Keratinocyte (primary cell): ENCODE measurements at places on chromosomes 4 and X. TPM values are rescaled to one million over a fixed set of nuclear protein-coding genes. Genes with fewer than 3 reads are reported as not detected.

Gene TRIM2
- polyA plus RNA-seq, result 9.0 to 12.2 TPM (median 10.6 TPM) in 3 replicates

GRCh38 chrX:123525123-123525725 lies 207.6 kb downstream of the THOC2 start:
- no peak for DNase-seq

- no peak for DNase-seq
These were observed 235.7 kb downstream of the NKX6-1 start for GRCh38 chr4:84263415-84263814.

GRCh38 chrX:136080766-136081165 lies 66.6 kb upstream of the FHL1 start:
- DNase-seq, result no peak

Gene NSG1
- 49.3 to 68.6 TPM (median 62.0 TPM) in 3 replicates for polyA plus RNA-seq

GRCh38 chr4:76687746-76688448 lies 210.0 kb downstream of the SOWAHB start:
- DNase-seq, result no peak

Gene STS
- 2.7 to 2.9 TPM (median 2.7 TPM) in 3 replicates for polyA plus RNA-seq

- DNase-seq, result peak; percentile 40
These were observed 7.6 kb upstream of the CXCL5 start for GRCh38 chr4:74006009-74006476.

DNA sequence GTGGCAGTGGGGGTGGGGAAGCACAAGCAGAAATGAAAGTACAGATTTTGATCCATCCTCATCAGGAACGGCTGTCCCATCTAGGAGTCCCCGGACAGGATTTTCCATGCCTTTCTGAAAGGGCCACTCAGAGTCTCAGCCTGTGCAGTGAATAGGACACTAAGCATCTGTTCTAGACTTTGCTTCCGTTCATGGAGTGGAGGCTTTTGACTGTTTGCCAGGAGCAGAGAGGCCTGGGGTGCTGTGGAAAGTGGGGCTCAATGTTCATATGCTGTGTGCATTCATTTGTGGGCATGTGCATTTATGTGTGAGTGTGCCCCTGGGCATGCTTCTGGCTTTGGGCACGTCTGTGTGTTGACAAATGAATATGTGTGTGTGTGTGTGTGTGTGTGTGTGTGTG lies 25.6 kb upstream of the MAMLD1 start:
- DNase-seq, result no peak

Gene ADRA2C
- polyA plus RNA-seq, result 0.05 to 0.33 TPM (median 0.10 TPM) in 3 replicates

Gene KCND1
- 0.20 to 0.30 TPM (median 0.25 TPM) in 3 replicates for polyA plus RNA-seq

Gene SSX2B
- polyA plus RNA-seq, result not detected in 3 replicates

DNA sequence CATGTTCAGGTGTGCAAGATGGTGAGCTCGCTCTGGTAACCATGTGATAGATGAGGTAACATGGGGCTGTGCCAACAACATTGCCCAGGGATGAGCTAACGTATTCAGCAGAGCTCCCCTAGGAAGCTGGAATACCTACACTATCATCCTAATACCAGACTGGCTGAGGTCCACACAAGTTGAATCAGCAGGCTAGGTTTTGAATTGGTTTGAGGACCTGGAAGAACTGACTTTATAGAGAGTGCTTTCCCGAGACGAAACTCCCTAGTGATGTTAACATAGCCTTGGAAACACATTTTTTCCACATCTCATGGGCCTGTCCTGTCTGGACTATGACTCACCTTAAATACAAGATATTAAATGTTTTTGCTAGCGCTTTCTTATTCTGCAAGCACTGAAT lies 56.7 kb downstream of the IGFBP7 start:
- DNase-seq, result peak; percentile 58

- DNase-seq, result no peak
These were observed 182.4 kb upstream of the MBNL3 start for GRCh38 chrX:132671229-132671641.

Gene PNMA5
- not detected in 3 replicates for polyA plus RNA-seq

- no peak for DNase-seq
These were observed 60.9 kb upstream of the MXD4 start for GRCh38 chr4:2322841-2323240.

Gene RPL39
- 2,139 to 2,988 TPM (median 2,842 TPM) in 3 replicates for polyA plus RNA-seq

DNA sequence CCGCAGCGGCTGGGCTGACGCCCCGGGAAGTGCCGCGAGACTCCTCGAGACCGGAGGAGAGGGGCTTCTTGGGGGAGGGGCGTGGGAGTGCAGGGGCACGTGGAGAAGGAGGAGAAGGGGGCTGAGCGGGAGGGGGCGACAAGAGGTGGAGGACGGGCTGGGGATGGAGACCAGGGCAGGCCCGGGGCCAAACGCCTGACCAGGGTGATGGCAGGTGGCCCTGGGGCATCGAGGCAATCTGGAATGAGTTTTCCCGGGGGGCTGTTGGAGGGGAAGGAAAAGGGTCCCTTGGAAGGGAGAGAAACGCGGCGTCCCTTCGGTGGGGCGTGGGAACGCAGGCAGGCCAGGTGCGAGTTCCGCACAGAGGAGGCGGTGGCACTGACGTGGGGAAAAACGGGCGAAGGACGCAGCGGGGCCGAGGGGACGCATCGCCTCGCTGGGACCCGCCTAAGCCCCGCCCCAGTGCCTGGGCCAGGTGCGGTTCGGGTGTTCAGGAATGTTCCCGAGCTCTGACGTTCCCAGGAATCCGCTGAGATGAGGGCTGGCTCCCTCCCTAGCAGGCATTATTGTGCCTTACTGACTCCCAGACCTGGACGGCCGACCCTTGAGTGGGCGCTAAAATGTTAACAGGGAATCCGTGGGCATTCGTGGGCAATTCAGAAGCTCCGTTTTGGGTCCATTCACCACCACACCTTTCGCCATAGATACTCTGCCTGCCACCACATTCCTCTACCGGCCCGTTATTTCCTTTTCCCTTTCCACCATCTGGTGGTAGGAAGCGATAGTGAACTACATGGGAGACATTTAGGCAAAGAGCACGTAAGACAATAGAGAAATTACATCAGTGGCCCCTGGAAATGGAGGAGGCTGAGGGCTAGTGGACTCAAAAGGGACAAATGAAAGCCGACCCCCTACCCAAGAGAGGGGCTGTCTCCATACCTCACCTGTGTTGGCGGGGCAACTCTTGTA lies 795 bp upstream of the SH3KBP1 start:
- DNase-seq, result no peak

Gene LUZP4
- not detected in 3 replicates for polyA plus RNA-seq

GRCh38 chr4:70815370-70815769 lies 24.3 kb downstream of the GRSF1 start:
- DNase-seq, result no peak

DNA sequence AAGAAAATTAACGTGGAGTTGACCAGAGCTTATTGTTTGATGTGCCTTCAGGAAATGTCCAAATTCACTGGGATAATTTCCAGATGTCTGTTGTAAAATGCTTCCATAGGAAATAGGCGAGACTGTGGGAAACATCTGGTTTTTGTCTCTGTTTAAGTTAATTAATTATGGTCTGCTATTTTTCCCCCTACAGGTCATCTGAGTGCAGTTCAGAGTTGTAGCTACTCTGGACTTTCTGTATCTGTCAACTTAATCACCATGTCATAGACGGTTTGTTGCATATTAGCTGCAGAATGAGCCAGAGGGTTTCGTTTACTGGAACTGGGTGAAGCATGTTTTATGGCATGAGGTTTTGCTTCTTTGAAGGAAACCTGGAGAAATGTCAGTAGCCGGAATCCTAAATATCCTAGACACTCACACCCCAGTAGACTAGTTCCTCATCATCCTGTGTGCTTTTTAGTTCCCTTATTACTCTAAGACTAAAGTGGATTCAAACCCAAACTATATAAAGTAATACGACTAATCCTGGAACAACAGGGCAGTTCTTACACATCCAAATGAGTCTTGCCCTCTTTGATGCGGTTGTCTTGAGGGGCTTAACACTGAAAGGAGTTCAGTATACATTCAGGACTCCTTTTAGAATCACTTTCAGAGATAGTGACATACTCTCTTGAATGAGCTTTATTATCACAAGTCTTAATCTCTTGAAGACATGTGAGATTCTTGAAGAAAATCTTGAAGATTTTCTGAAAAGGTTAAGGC lies 62.5 kb downstream of the PPEF1 start:
- no peak for DNase-seq

GRCh38 chr4:138182838-138183426 lies 59.2 kb downstream of the SLC7A11 start:
- no peak for DNase-seq

- no peak for DNase-seq
These were observed 1.7 kb downstream of the ATP8A1 start for GRCh38 chr4:42655269-42655637.

DNA sequence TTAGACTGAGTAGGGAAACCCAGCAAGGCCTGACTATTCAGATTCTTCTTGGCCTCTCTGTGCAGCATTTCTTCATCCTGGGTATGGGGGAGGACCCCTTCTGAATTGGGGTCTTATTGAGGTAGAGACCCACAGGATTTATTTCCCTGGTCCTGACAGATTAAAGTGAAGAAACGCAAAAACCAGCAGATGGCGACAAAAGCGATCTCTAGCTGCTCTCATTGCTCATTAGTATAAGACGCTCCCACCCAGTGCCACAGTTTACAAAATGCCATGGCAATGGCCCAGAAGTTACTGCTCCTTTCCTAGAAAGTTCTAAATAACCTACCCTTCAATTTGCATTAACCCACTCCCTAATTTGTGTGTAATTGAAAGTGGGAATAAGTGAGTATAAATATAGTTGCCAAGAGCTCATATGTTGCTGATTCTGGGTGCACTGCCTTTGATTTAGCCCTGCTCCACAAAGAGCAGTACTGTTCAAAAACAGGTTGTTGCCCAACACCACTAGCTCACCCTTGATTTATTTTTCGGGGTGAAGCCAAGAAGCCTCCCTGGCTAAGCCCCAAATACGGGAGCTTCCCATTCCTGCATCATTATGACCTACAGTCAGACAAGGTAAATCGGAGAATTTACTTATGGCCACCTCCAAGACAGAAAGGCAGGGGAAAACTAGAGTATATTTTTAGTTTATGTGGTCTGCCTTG lies 3.7 kb upstream of the BEX4 start:
- no peak for DNase-seq

Gene CLCN4
- polyA plus RNA-seq, result 0.24 to 0.64 TPM (median 0.31 TPM) in 3 replicates

DNA sequence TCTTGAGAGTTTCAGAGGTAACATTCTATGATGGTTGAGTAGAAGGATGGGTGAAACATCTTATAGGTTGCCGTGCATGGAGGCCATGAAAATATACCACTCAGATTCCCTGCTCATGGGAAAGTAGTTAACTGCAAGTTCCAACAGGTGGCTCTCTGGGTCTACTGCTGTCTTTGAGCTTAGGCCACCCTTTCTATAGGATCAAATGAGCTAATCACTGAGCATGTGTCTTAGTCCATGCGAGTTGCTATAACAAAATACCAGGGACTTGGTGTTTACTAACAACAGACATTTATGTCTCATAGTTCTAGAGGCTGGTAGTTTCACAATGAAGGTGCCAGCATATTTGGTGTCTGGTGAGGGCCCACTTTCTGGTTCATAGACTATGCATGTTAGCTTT lies 144.8 kb upstream of the UNC5C start:
- DNase-seq, result no peak

- no peak for DNase-seq
These were observed 1133.9 kb downstream of the SH3BGRL start for GRCh38 chrX:82335772-82336171.

Gene EDNRA
- 5.5 to 7.8 TPM (median 6.1 TPM) in 3 replicates for polyA plus RNA-seq

- DNase-seq, result no peak
These were observed 50.2 kb downstream of the ZNF827 start for GRCh38 chr4:145888393-145888792.

Gene REELD1
- polyA plus RNA-seq, result 0.06 TPM in 1 of 3 replicates, not detected in the others

- no peak for DNase-seq
These were observed 43.9 kb downstream of the MBNL3 start for GRCh38 chrX:132444936-132445335.

DNA sequence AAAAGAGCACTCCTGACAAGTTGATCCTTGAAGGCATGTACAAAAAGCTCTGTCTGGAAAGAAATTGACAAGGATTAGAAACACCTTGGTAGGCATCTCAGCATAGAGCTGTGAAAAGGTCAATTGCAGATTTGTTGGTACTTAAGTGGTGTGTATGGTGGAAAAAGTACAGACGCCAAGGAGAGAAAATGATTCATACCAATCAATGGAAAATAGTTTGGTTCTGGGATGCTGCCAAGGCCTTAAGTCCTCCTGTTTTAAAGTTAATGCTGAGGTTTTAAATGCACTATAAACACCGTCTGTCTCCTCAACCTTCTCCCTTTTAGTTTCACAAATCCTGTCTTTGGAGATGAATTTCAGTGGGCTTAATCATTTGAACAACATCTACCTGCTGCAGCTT lies 524.1 kb downstream of the IL15 start:
- no peak for DNase-seq

Gene GLRA3
- polyA plus RNA-seq, result not detected in 3 replicates

Gene TRPC5OS
- polyA plus RNA-seq, result not detected in 3 replicates

Gene RXFP1
- 0.05 TPM in 1 of 3 replicates, not detected in the others for polyA plus RNA-seq
